ENCODE measurements at places on chromosomes 7 and 10.

DNA sequence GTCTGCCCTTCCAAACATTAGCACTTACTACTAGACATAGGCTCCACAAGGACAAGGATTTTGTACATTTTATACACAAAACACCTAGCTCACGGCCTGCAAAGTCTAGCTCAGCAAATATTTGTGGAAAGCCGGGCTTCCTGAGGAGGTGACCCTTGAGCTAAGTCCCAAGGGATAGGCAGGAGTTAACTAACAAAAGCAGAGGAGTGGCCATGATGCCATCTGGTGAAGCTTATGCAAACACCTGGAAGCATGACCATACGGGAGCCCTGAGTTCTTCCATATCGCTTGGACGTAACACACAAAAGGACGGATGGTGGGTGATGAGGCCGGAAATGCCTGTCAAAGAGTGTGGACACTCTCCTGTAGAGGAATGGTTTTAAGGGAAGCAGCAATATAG, 25.9 kb upstream of the YAE1 start:
- DNase-seq, result no peak

DNA sequence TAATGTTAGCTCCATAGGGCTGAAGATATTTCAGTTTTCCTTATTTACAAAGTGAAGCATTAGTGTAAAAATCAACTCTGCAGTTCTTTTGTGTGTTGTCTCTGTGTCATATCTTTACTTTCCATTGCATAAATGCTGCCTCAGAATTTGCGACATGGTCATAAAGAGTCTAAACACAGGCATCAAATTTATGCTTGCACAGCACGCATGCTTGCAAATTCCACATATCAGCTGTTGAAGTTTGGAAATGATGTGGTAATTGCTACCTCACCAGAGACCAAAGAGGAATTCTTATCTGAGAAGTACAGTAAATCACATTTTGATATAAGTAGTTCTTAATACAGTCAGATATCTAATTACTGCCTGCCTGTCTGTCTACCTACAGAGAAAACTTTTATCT, 348.2 kb upstream of the GRM3 start:
- no peak for DNase-seq

DNA sequence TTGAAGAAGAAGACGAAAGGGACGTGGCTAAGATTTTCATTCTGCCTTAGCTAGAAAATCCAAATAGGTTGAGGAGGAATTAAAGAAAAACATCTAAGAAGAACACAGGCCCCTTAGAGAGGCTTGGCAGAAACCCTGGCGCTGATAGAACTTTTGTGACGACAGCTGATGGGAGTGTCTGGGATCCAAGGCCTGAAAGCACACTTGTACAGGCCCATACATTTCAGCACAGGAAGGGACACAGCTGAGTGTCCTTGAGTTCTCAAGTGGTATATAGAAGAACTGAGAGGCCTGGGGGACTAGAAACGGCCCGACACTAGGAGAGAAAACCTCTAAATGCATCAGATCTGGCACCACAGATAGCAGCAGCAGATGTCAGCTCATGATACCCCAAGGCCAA, 39.5 kb downstream of the PRPS1L1 start:
- no peak for DNase-seq

DNA sequence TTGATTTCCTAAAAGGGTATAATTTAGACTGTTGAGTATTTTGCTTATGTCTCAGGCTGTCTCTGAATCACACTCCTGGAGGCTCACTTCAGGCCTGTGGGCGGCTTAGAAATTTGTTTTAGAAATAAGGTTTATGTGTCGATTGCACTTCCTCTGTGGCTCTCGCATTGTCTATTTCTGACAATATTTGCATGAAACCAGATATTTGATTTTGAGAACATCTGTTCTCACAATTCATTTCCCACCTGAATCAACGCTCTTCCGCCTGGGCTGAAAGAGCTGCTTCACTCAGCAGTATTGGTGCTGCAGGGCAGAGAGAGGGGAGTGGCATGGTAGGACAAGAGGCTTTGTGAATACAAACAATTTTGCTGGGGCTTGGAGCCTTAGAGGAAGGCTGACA, 262.0 kb downstream of the ADRA2A start:
- no peak for DNase-seq

DNA sequence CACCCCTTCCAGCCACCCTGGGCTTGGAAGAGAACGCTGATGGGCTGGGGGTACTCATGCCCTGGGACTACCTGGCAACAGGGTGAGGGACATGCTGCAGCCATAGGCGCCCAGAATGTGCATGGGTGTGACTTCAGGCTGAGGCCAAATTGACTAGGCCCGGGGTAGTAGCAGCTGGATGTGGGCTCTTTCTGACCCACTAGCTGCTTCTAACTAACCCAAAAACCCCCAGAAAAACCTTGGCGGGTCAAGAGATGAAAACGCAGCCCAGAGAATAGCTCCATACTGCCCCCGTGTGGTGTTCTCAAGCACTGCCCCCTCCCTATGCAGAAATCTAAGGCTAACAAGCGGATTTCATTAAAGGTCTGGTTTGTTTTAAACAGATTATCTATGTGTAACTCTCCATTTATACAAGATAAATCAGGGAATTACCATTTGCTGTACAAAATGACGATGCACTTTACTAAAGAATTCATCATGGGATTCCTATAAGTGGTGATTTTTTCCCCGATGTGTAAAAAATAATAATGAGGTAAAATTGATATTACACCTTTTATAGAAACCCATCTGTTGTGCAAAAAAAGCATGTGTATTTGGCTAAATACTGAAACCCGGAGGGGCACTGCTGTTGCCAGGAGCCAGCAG, 4.2 kb downstream of the SMARCD3 start:
- DNase-seq, result peak; percentile 63

DNA sequence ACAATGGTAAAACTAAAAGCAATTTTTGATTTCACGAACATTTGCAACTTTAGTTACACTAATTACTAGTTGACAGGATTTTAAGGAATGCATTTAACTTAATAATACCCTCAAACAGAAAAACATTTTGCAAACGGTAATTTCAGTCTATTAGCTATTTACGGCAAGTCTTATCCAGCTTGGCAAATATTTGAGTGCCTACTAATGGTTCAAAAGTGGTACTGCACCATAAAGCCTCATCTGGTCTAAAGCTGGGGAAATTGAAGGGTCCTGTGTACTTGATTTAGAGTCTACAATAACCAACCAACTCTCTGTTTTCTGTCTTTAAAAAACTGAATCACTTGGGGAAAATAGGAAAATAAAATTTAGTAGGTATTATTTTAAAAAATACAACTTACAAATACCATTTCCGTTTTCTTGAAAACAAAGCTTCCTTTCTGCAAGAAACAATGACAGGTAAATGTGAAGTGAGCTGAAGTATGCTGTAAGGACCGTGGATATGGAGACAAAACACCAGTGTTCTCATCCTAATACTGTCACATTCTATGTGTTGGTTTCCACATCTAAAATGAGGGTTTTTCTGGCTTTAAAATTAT, 142.3 kb downstream of the VPS50 start:
- DNase-seq, result no peak

DNA sequence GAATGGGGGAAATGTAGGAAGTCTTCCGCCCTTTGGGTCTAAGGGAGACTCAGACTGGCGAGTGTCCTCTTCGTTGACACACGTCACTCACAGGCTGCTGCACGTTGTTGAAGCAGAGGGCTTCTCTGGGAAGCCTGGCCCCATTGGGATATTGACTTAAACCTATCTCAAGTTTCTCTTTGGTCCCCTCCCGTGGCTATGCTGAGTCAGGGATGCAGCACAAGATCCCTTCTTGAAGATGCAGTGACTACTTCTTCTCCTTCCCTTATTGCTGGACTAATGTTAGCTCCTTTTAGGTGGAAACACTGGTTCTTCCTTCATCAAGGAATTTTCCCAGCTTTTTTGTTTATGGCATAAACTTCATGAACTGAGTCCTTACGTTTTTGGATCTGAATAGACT, 89.8 kb upstream of the CCDC71L start:
- no peak for DNase-seq

- DNase-seq, result no peak
These were observed 28.9 kb upstream of the PCBD1 start for GRCh38 chr10:70917226-70917625.

GRCh38 chr10:86179153-86179524, 187.5 kb downstream of the GRID1 start:
- DNase-seq, result no peak

DNA sequence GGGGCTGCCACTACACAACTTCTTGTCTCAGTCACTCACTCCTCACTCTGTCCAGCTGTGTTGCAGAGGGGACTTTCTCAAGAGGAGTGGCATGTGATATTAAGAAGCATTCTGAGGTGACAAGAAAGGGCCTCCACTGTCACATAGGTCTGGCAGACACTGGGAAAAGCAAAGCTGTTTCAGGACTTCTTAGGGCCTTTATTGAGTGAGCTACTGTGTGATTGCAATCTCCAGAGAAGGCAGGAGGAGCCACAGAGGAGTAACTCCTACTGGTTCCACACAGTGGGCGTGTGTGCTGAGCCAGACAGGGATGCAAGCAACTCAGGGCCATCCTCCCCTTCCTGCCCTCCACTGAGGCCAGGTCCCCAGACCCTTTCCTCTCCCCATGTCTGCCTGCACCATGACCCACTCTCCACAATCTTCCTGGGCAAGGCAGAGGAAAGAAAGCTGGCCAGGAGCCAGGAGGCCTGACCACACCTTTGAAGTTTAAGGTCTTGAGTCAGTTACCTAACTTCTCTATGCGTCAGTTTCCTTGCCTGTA, 262.0 kb upstream of the ZMIZ1 start:
- DNase-seq, result no peak

DNA sequence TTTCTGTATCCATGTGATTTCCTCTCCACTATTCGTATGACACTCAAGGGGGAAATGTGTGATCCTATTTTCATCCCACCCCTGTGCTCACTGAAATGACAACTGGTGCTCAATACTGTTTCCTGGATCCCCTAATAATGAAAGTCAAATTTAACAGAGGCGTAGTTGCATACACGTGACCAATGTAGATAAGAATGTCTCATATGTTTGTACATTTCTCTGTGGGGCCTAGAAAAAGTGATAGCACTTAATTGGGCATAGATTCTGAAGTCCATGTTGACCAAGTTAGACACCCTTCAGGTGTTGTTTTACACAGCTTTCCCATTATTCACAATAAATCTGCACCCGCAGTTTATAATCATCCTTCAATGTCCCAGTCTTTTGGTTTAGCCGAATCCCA, 59.1 kb downstream of the JAZF1 start:
- no peak for DNase-seq

GRCh38 chr10:52759154-52759553, 13.4 kb downstream of the MBL2 start:
- DNase-seq, result no peak

DNA sequence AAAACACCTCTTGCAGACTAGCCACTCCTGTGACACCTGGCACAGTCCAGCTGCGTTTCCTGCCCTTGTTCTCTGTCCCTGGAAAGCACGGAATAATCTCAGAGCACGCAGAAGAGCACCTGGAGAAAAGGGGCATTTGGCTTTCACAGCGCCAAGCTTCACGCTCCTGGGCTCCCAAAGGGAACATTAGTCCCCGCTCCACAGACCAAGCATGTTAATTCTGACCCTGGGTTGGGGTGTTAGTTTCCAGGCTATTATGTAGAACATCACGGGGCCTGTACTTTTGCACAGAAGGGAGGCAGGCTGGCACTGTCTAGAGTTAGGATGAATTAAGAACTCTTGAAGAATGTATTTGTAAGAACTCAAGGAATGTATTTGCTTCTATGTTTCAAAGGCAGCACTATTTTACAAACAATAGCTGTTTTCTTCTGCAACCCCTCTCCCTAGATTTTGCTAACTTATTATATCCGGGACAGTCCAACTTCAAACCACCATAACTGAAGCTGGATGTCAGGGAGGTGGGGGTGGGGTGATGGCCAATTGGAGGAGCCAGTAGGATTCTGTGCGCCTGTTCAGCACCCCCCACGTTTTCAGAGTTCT, 62.2 kb upstream of the TRIM8 start:
- DNase-seq, result no peak

DNA sequence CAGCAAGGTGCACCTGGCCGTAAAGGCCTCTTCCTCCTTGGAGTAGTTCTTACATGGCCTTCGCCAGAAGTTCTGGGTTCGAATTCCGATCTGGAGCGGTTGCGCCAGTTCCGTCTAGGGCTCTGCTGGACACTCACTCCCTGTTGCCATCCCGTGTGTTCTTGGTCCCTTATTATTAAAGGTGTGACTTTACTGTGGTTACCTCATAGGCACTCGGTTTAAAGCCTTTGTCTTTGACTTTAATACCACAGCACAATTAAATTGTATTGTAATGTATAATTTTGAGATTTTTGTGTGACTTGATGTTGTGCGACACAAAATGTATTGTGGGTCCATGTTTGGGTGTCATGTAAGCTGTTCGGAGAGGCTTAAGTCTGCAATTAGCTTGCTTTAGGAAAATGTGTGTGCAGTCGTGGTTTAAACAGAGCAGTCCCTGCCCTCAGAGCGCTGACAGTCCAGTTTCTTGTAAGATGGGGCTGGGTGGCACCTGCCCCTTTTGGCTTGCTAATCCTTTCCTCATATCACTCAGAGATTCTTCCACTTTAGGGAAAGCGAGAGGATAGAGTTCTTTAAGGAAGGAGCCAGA, 919 bp downstream of the INPP5F start:
- no peak for DNase-seq

DNA sequence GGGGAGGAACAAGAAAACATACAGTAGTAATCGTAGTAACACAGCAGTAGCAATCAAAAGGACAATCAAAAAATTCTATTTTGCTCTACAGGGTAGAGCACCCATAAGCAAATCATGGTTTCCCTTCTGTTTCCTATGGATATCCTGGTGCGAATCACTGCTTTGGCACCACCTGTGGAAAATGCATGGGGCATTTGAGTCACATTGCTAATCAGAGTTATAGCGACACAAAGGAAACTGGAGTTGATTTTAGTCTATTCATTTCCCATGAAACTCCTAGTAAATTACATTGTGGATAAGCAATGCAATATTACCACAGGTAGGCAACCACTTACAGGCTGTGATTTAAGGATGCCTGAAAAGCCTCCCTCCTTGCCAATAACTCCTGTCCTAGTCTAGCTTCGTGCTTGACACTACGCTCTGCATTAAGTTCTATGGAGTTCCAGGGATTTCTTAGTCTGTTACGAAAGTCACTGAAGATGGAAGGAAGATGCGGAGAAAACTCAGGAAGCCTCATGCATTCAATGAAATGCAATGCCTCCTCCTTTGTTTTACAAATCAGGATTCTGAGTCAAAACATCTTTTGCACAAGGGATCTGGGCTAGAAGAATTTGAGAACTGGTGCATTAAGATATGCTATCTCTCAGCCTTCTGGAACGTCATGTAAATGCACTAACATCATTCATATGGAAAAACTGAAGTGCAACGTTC, 188.4 kb downstream of the DGKI start:
- DNase-seq, result no peak

DNA sequence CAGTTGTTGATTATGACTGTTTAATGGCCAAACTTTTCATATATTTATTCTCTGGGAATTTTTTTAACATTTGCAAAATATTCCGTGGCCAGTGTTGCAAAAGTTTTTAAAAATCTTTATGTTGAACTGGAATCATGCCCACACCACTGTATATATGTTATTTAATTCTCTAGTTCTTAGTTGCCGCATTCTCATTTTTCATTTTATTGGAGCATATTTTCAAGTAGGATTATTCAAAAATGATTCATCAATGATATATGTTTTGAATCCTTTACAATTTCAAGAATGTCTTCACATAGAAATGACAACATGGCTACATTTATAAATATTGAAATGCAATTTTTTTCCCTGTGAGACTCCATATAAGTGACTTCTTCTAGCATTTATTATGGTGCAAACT, 188.6 kb upstream of the LRRTM3 start:
- DNase-seq, result no peak
